ENCODE measurements at places on chromosomes 1 and 21.
A peak's percentile ranks its signal among the peaks of the same experiment; 100 is the strongest.

DNA sequence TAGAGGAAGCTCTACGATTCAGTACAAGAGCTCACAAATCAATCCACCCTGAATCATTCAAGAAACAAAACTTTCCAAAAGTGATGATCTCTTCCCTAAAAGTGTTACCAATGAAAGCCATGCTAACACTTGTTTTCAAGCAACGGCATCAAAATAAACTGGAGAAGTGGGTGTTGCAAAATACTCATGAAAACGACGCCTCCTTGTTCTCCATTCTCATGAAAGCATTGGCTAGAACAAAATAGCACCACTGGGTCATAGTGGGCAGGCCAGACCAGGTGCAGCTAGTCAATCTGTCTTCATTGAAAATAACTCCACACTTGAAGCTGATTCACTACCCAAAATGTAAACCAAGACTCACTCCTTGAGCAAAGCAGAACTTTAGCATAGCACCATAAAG is 4.3 kb downstream of the TIAM1 start:
- peak; percentile 72 for DNase-seq

DNA sequence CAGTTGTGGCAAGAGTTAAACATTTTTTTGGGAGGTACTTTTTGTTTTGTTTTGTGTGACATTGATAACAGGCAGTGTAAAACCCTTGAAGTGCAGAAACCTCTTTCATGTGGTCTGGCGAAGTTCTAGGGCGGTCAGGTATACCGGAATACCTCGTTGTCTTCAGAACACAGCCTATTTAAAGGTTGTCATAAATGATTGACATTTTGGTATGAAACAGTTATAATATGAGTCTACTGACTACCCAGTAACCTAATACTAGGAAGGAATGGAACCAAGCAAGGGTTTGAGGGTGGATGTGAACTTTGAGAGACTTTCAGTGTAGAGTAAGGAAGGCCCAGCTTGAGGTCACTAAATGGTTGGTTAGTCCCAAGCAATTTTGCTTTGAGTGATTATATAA is 40.5 kb downstream of the PATJ start:
- DNase-seq: no peak

GRCh38 chr1:167118188-167118587 is 24.3 kb downstream of the STYXL2 start:
- DNase-seq: no peak

DNA sequence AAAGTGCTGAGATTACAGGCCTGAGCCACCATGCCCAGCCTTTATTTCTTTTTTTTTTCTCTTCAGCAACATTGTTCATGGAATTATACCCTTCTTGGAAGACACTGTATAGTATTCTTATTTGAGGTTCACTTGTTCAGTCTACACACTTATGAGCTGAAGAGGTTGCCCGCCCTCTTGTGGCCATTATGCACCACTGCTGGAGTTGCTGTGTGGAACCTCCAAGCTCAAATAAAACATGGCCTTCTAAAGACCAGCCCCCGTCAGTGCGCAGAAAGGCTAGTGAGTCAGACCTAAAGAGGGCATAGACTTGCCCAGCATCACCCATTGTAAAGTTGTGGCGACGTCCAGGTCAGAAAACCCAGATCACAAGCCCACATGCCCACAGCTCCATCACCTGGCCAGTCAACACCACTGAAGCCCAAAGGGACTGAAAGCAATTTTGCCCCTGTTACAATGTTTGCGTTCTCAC is 20.4 kb downstream of the LURAP1 start:
- DNase-seq: peak; percentile 89

DNA sequence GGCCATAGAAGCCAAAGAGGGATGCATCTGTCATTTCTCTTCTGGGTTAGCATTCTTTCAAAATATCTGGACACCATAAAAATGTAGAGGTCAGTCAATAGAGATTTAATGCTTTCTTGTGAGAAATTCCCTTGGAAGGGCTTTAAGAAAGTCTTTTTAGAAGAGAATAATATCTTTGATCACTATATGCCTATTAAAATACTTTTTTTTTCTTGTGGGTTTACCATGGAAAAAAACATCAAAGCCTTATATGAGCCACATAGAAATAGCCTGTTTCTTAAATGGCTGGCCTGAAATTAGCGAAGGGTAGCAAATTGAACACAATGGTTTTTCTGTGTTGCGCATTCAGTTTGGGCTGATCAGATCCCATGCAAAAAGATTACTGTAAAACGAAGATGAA is 36.8 kb downstream of the BACE2 start:
- DNase-seq: no peak

DNA sequence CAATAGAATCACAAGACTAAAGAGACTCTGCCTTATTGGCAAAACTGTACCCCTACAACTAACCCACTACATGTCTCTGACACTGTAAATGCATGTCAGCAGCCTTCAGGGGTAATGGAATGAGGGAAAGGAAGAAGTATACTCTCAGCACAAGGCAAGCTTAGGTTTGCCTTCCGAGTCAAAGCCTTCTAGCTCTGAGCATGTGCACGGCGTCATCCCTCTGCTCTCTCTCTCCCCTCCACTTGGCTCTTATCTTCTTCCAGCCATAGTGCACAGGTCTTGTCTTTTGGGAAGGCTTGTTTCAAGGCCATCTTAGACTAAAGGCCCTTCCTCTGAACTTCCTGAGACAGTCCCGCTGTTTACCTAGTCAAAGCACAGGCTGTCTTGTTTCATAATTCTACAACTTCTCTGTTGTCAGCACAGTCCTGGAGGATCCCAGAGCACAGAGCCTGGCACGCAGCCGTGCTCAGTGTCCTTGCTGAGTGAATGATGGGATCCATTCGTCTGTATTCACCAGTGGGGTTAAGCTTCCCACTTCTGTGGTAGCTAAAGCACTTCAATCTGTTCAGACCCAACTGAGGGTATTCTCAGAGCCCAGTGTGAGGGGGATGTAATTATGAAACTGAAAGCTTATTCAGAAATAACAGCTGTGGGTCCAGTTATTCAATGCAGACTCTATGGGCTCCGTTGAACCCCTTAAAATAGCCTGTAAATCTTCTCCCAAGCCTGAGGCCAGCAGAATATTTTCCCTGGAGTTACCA is 166.5 kb upstream of the PLD5 start:
- DNase-seq: no peak

- peak; percentile 55 for DNase-seq
Observed at GRCh38 chr1:179857009-179857408, 20.6 kb downstream of the TOR1AIP2 start.

GRCh38 chr1:40748841-40749718 is 34.5 kb upstream of the KCNQ4 start:
- DNase-seq: no peak

GRCh38 chr21:37862536-37862935 is 53.7 kb downstream of the KCNJ6 start:
- DNase-seq: peak; percentile 68

DNA sequence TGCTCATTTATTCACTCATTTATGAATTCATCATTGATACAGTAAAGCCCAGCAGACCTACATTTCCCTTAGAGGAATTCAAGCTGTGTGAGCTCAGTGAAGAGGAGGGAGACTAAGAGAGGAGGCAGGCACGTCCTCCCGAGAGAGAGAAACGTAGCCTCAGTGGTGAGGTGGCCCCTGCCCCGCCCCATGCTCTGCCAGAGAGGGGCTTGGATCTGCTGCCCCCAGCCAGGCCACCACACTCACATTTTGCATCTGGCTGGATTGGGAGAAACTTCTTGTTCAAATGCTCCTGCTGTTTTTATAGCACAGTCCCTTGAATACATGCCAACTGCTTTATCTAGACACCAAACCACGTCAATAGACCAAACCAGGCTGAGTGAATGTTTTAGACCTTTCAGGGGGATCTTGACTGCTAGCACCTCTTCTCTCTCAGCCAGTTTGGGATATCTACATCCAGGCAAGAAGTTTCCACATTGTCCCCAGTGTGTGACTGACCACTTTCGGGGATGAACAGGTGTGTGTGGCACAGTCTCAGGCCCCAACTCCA is 67.7 kb upstream of the AJAP1 start:
- no peak for DNase-seq

DNA sequence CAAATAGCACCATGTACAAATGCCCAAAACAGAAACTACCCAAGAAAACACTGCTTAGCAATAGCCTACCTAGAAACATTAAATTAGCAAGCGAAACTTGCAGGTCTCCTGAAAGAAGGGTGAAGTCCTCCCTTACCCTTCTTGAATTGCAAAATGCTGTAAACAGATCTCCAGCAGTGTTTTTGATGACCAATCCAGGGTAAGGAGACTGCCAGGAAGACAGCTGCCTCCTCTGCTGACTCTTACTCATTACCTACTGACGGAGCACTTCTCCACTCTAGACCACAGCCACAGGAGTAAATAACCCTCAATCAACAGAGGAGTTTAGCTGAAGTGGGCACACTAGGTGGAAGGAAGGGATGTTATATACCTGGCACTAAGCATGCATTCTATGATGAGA is 32.2 kb upstream of the GADD45A start:
- DNase-seq: peak; percentile 67

DNA sequence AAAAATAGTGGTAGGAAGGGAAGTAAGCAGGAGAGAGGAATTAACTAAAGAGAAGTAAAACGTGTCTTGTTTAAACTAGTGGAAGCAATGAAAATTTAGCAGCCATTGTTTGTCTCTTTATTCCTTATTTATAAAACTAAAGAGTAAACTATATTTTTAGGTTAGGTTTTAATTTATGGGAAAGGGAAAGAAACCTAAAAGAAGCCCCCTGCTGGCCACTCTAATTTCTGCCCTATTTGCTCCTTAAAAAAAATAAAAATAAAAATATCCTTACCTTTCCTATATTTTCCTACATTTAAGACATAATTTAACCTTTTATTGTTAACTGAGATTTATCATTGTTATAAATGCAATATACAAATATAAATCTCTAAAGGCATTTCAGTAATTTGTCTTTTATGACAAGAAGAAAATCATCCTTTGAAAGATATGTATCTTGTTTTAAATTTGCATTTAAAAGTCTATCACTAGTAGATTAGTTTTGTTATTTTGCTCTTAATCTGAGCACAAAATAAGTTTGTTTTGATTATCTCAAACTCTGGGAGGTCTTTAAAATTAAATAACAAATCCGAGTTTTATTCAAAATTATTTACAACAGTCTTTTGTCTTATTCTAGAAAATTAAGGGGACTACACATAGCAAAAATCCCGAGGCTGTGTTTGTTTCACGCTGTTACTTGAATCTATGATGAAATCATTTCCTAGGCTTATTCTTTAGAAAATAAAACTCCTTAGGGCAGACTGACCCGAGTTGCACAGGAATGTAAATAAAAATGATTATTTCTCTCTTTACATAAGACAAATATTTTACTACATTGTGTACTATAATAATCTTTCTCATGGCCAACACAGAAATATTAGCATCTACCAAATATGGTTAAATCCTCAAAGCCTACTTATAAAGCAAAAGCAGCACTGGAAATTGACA is 201.7 kb downstream of the NRIP1 start:
- DNase-seq: peak; percentile 56

GRCh38 chr1:199956005-199956404 is 71.5 kb upstream of the NR5A2 start:
- no peak for DNase-seq

- DNase-seq: no peak
Observed at GRCh38 chr1:66576645-66577044, 42.7 kb downstream of the SGIP1 start.

- DNase-seq: peak; percentile 76
Observed at GRCh38 chr1:171188388-171189266, 3.5 kb downstream of the FMO2 start.

- no peak for DNase-seq
Observed at GRCh38 chr21:41828884-41829360, 50.2 kb downstream of the PRDM15 start.

GRCh38 chr1:60262701-60263100 is 189.1 kb upstream of the C1orf87 start:
- DNase-seq: no peak

GRCh38 chr1:193408782-193409293 is 222.4 kb upstream of the B3GALT2 start:
- peak; percentile 77 for DNase-seq

GRCh38 chr21:14262039-14262438 is 46.1 kb downstream of the RBM11 start:
- no peak for DNase-seq

DNA sequence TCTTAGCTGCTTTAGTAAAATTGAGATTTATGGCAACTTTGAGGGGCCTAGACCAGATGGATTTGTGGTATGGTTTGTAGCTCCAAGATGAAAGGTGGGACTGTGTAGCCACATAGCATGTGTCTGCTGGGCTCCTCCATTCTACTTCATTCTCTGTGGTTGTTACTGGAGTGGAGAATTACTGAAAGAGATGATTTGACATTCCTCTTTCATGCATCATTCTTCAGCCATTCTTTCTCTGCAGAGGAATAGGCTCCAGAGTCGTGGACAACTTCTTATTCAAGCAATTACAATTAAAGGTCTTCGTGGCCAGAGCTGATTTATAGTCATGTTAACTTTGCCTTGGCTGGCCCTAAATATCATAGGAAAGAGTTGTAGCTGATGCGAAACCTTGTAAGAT is 328.9 kb downstream of the PAPPA2 start:
- no peak for DNase-seq

GRCh38 chr1:40704817-40705733 is 13.6 kb downstream of the NFYC start:
- no peak for DNase-seq

GRCh38 chr1:172084876-172085275 is 243.6 kb downstream of the DNM3 start:
- DNase-seq: no peak

- no peak for DNase-seq
Observed at GRCh38 chr1:163412221-163412620, 90.5 kb downstream of the NUF2 start.

GRCh38 chr1:103790172-103790571 is 40.5 kb downstream of the AMY1C start:
- no peak for DNase-seq

DNA sequence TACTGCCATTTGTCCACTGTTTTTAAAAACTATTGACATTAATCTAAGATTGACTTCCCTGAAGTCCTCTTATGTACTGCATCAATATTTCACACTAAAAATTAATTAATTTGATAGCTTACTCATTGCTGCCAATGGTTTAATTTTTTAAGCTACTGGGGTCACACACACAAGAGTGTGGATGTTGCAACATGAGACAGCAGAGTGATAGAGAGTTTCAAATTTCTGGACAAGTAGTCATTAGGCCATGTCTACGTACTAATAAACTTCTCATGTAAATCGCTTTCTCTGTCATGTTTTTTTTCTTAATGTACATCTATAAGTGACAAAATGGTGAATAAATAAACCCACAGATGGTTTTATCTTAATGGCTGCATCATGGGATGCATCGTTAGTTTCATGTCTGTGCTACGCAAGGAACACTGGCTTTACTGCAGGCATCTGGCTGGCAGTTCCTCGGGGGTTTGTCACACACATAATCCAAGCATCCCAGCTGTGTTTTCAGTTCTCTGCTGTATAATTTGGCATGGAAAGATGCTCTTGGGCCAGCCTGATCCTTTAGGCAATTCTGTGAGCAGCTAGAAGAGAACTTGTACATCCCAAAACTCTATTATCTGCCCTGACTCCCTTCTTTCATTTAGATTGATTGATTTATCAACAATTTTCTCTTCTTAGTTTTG is 16.4 kb upstream of the CHODL start:
- no peak for DNase-seq

Data from suppressor macrophage treated with lipopolysaccharide for 1 hour (primary cell).